ENCODE measurements at places on chromosomes 13 and 19. TPM values are rescaled to one million over a fixed set of nuclear protein-coding genes. Genes with fewer than 3 reads are reported as not detected.
A peak's percentile ranks its signal among the peaks of the same experiment; 100 is the strongest.

Gene ELOF1
- total RNA-seq: 19.1 TPM

Gene ADGRE3
- total RNA-seq: not detected

- no peak overlapping the region for H3K4me3 ChIP-seq
- H3K27me3 ChIP-seq: no peaks in the 10 kb centered on the region
- no peaks in the 10 kb centered on the region for H3K4me1 ChIP-seq
- no peak overlapping the region for H3K27ac ChIP-seq
Measured at GRCh38 chr13:59793107-59793506, 370.6 kb downstream of the DIAPH3 start.

DNA sequence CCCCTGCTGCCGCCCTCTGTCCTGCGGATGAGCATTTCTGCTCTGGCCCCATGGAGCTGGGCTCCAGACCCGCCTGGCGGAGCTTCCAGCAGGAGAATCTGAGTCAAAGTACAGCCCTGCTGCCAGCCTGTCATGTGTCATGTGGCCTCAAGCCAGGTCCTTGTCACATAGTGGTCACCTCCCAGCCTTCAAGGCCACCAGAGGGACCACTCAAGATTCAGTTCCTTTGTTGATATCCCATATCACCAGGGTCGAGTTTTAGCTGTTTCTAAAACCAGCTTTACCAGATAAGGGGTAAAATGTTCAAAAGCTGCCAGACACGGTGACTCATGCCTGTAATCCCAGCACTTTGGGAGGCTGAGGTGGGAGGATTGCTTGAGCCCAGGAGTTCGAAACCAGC, 13.4 kb downstream of the THOP1 start:
- peaks cover 99% of the 10 kb centered on the region for H3K36me3 ChIP-seq
- no peak overlapping the region for H3K4me3 ChIP-seq
- ATAC-seq: no peak
- H3K27me3 ChIP-seq: no peaks in the 10 kb centered on the region

GRCh38 chr13:95508996-95509395, 43.5 kb upstream of the CLDN10 start:
- no peak overlapping the region for H3K27ac ChIP-seq
- ATAC-seq: no peak
- no peaks in the 10 kb centered on the region for H3K36me3 ChIP-seq
- H3K4me3 ChIP-seq: no peak overlapping the region
- H3K4me1 ChIP-seq: no peaks in the 10 kb centered on the region

GRCh38 chr19:9075064-9075949, 11.6 kb upstream of the OR1M1 start:
- no peaks in the 10 kb centered on the region for H3K27me3 ChIP-seq
- H3K27ac ChIP-seq: peak overlapping the region; percentile 79
- H3K4me3 ChIP-seq: no peak overlapping the region
- peaks cover 20% of the 10 kb centered on the region for H3K4me1 ChIP-seq

DNA sequence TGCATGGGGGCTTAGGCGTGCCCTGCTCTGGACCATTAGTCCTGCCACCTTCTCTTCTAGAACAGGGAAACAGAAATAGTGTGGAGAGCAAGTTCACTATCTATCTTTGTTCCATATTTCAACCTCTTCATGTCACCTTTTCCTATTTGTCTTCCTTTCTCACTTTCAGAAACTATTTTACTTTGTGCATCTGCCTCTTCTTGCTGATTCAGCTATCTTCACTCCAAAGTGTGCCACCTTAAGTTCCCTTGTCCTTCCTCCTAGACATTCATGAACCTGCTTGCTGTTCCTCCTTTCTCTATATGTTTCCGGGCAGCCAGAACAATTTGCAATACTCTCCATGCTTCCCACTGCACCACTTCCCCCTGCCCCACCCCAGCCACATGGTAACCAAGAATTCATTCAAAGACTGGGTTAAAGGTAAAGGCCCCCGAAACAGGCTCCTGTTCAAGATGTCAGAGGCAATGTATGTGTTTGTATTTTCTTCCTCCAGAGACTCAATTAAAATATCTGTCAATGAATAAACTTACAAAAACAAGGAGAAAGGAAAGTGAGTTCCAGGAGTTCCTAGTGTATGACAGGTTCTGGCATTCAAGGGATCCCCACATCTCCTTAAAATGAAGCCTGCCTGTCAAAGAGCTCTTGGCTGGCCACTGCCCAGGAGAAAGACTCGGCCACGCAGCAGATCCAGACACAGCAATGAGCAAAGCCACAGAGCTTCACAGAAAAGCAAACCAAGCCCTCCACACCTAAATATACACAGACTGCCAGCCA, 268.1 kb downstream of the DNAJC15 start:
- no peaks in the 10 kb centered on the region for H3K36me3 ChIP-seq
- no peak for ATAC-seq
- peaks cover 20% of the 10 kb centered on the region for H3K4me1 ChIP-seq
- no peaks in the 10 kb centered on the region for H3K27me3 ChIP-seq
- H3K4me3 ChIP-seq: no peak overlapping the region

- no peak overlapping the region for H3K27ac ChIP-seq
- H3K4me1 ChIP-seq: no peaks in the 10 kb centered on the region
- no peak overlapping the region for H3K4me3 ChIP-seq
- H3K27me3 ChIP-seq: no peaks in the 10 kb centered on the region
- H3K36me3 ChIP-seq: no peaks in the 10 kb centered on the region
Measured at GRCh38 chr13:92966341-92966740, 260.3 kb upstream of the GPC6 start.

DNA sequence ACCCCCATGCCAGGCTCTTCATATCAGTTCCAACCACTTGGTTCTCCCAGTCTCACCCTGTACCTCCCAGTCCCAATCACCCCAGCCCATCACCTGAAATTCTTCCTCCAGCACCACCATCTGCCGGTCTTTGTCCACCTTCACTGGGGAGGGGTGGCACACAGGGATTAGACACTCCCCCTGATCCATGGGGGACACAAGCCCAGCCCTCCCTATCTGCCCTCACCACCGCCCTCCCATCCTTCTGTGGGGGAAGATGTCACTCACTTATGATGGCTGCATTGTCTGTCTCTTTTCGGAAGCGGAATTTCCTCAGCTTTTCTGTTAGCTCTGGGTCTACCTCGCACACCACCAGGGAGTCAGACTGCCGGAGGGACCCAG, 685 bp downstream of the GMFG start:
- H3K36me3 ChIP-seq: no peaks in the 10 kb centered on the region
- H3K4me1 ChIP-seq: no peaks in the 10 kb centered on the region
- peak overlapping the region; percentile 47 for H3K4me3 ChIP-seq
- peak overlapping the region; percentile 53 for H3K27ac ChIP-seq
- no peaks in the 10 kb centered on the region for H3K27me3 ChIP-seq

GRCh38 chr13:82678052-82678451, 1204.2 kb downstream of the SLITRK1 start:
- no peak overlapping the region for H3K27ac ChIP-seq
- ATAC-seq: no peak
- no peaks in the 10 kb centered on the region for H3K36me3 ChIP-seq
- no peaks in the 10 kb centered on the region for H3K4me1 ChIP-seq
- no peaks in the 10 kb centered on the region for H3K27me3 ChIP-seq

- H3K36me3 ChIP-seq: no peaks in the 10 kb centered on the region
- peak; percentile 81 for ATAC-seq
- peak overlapping the region; percentile 86 for H3K27ac ChIP-seq
- H3K4me3 ChIP-seq: peak overlapping the region; percentile 70
Measured at GRCh38 chr19:29942404-29943261, 594 bp downstream of the URI1 start.

GRCh38 chr19:3748965-3749364, 12.5 kb downstream of the APBA3 start:
- no peak overlapping the region for H3K4me3 ChIP-seq
- ATAC-seq: no peak
- peaks cover 48% of the 10 kb centered on the region for H3K36me3 ChIP-seq
- peaks cover 28% of the 10 kb centered on the region for H3K27me3 ChIP-seq

- no peak for ATAC-seq
- H3K4me3 ChIP-seq: no peak overlapping the region
- no peaks in the 10 kb centered on the region for H3K27me3 ChIP-seq
Measured at GRCh38 chr13:21420706-21421105, 38.4 kb downstream of the ZDHHC20 start.

- H3K4me1 ChIP-seq: no peaks in the 10 kb centered on the region
- H3K36me3 ChIP-seq: no peaks in the 10 kb centered on the region
- peaks cover 48% of the 10 kb centered on the region for H3K27me3 ChIP-seq
- no peak overlapping the region for H3K27ac ChIP-seq
- ATAC-seq: no peak
- no peak overlapping the region for H3K4me3 ChIP-seq
Measured at GRCh38 chr19:15540435-15540834, 32.1 kb downstream of the CYP4F22 start.

- H3K4me1 ChIP-seq: no peaks in the 10 kb centered on the region
- H3K36me3 ChIP-seq: no peaks in the 10 kb centered on the region
- ATAC-seq: no peak
- no peaks in the 10 kb centered on the region for H3K27me3 ChIP-seq
Measured at GRCh38 chr13:93867481-93867880, 612.0 kb downstream of the DCT start.

DNA sequence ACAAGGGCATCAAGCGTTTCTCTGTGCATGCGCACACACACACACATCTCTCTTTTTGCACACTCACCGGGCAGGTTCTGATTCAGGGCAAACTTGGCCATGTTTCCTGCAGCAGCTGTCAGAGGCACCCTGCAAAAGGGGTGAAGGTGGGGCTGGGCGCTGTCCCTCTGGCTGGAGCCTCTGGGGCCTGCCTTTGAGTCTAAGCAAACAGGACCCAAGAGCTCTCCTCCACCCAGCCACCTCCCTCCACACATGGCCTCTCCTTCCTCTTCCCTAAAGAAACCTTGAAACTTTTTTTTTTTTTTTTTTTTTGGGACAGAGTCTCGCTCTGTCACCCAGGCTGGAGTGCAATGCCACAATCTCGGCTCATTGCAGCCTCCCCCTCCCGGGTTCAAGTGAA, 5.3 kb downstream of the KANK3 start:
- no peak overlapping the region for H3K4me3 ChIP-seq
- no peak for ATAC-seq
- H3K36me3 ChIP-seq: peaks cover 6% of the 10 kb centered on the region
- peaks cover 22% of the 10 kb centered on the region for H3K4me1 ChIP-seq

- no peak for ATAC-seq
- H3K27me3 ChIP-seq: peaks cover 4% of the 10 kb centered on the region
- no peaks in the 10 kb centered on the region for H3K4me1 ChIP-seq
- no peak overlapping the region for H3K27ac ChIP-seq
Measured at GRCh38 chr13:79457390-79457789, 23.6 kb upstream of the NDFIP2 start.
